ENCODE measurements at places on chromosomes 4 and X.

- DNase-seq: no peak
Measured at GRCh38 chr4:152436384-152436783, 99.5 kb downstream of the FBXW7 start.

DNA sequence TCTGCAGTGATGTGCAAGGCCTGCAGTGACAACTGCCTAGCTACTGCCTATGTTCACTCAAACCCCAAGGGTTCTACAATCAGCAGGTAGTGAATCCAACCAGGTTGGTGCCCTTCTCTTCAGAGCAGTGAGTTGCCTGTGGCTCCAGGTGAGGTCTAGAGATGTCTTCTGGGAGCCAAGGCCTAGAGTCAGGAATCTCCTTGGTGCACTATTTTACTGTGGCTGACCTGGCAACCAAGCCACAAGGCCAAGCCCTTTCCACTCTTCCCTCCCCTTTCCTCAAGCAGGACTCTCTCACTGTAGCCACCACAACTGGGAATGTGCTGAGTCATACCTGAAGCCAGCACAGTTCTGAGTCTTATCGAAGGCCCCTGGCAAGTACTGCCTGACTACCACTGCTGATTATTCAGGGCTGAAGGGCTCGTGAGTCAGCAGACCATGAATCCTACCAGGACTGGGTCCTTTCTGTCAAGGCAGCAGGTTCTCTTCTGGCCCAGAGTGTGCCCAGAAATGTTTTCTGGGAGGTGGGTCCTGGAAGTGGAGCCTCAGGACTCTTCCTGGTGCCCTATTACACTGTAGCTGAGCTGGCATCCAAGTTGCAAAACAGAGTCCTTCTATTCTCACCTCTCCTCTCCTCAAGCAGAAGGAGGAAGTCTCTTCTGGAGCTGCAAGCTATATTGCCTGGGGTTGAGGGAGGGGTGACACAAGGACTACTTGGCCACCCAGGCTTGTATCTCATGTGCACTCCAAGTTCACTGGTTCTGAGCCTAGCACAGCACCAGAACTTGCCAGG is 111.6 kb downstream of the BTC start:
- no peak for DNase-seq

DNA sequence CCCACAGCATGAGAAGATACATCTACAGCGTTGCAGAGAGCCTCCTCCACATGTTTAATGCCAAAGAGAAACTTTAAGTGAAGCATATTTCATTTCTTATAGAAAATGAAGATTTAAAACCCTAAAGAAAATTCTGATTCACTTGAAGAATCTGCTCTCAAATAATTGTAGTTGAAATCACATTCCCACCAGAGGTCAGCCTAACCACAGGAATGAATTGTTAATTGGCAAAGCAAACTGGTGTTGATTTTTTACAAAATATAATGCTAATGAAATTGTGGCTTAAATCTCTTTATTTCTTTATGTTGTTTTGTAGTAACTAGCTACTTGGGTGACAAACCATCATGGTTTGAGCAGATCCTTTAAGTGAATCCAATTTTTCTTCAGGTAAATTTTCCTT is 31.1 kb upstream of the WDR17 start:
- peak; percentile 78 for DNase-seq

GRCh38 chrX:15906041-15906943 is 51.7 kb upstream of the AP1S2 start:
- no peak for DNase-seq

DNA sequence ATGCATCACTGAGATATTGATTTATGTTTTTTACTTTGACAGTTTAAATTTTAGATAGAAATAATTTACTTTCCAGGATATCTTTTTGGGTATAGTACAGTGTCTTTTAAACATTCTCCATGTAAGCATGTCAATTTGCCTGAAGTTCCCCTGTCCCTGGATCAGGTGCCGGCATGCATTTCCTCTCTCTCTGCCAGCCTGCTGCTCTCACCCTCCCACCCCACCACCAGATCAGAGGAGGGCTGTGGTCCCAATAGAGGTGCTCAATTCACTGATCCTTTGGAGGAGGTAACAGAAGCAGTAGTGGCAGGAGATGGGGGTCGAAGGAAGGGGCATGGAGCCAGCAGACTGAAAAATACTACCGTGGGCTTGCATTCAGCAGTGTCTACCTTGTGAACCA is 28.3 kb upstream of the DSPP start:
- no peak for DNase-seq

DNA sequence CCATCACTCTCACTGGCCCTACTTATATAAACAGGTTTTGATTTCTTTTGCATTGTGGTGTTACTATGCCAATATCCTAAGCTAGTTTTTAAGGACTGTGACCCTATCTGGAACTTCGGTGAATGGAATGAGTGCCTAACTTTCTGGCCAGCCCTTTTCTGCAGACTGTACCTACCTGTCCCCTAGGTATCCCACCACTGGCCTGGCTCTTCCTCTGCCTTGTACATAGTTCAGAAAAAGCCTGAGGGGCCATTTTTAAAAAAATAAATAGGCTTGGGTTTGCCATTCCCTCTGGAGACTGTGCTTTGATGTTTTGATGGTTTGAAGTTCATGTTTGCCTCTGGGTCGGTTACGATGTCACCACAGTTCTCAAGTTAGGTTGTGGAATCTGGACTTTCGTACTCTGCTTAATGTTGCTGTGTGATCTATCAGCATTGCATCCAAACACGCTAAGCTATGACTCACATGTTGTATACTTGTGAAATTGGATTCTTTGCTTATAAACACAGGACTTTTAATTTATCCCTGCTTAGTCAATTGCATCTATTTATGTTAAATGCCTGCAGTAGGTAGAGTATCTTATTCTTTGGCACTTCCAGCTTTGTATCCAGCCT is 182.0 kb downstream of the ANKRD50 start:
- no peak for DNase-seq

- peak; percentile 77 for DNase-seq
Measured at GRCh38 chr4:2497931-2498330, 29.0 kb downstream of the RNF4 start.

DNA sequence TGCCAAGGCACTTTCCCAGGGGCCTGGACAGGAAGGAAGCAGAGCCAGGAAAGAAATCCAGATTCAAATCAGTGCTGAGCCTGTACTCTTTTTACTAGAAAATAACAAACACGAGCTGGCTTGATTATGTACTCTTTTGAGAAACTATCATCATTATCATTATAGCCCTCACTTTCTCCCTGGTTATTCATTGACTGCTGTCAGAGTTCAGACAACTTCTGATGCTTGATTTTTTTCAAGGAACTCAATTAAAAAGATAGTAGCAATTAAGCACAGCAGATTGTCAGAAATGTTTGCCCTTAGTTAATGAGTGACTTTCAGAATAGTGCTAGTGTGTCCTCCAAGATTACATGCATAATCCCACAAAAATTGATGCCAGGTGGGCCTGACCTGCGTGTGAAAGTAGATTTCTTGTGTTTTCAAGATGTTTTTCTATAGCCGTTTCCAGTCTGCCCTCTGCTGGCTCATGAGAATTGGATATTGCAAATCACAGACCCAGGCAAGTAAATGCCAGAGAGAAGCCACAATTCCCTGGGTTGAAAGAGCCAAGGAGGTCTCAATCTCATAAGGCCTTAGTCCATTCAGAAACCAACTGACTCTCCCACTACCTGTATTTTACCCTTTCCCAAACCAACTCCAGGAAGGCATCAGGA is 14.3 kb upstream of the PNPLA4 start:
- peak; percentile 13 for DNase-seq

DNA sequence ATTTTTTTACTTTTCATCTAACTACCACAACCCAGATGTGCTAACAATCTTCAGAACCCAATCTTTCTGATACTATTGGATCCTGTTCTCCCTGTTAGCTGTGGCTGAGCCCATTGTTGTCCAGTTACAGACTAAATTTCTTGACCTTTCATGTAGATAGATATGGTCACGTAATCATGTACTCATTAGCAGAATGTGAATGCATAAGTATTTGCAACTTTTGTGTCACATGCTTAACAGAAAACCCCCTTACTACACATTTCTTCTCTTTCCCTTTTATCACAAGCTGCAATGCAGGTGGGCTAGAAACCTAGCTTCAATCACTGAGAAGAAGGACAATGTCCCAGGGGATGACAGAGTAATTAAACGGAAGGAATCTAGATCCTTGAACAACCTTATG is 13.1 kb upstream of the FAM13A start:
- no peak for DNase-seq

- DNase-seq: no peak
Measured at GRCh38 chr4:10107111-10108091, 9.2 kb downstream of the WDR1 start.

GRCh38 chr4:140818433-140818832 is 62.2 kb upstream of the TBC1D9 start:
- DNase-seq: no peak

GRCh38 chr4:63937961-63938360 is 471.3 kb downstream of the TECRL start:
- no peak for DNase-seq

DNA sequence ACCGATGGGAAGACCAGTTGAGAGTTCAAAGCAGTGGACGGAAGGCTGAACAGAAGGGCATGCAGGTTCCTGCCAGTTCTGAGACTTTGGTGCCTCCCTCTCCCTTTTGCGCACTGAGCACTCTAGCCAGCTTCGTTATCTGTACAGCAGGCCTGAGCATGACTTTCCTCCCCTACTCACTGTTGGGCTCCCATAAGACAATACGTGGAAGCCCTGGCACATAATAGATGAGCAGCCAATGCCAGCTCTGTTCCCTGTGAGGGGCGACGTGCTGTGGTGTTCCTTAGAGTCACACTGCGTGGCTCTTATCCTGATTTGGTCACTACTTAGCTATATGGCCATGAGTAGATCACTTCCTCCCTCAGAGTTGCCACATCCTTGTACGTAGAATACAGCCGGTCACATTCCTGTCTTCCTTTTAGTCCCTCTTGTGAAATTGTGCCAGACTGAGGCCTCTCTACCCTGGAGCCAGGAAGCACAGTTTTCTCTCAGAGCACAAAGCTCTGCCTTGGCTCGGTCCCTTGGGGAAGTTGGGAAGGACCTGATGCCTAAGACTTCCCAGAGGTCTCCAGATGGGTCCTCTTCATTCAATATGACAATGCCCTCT is 160.4 kb upstream of the MAMLD1 start:
- DNase-seq: no peak

- DNase-seq: no peak
Measured at GRCh38 chr4:78121338-78121904, 64.3 kb downstream of the FRAS1 start.

GRCh38 chrX:118392716-118393115 is 46.8 kb downstream of the WDR44 start:
- no peak for DNase-seq

GRCh38 chr4:56371426-56372220 is 15.7 kb downstream of the AASDH start:
- no peak for DNase-seq

DNA sequence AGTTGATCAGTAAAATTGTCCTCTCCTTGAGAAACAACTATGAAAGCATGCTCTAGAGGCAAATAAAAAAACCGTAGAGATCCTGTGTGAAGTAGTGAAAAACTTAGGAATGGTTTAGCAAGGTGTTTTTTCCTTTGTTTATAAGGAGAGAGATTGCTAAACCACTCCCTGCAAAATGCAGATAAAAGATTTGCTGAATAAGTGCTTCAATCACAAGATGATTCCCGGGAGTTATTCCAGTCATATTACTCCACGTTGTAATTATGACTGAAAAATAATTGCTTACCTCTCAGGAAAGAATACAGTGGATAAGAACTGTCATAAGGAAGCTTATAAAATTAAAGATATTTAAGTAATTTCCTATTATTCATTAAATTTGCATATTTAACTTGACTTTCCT is 2.8 kb downstream of the GK start:
- no peak for DNase-seq

GRCh38 chr4:56971383-56971782 is 6.0 kb downstream of the NOA1 start:
- DNase-seq: no peak

- DNase-seq: no peak
Measured at GRCh38 chr4:185244763-185245162, 35.4 kb downstream of the SNX25 start.

- peak; percentile 70 for DNase-seq
Measured at GRCh38 chrX:64394874-64395567, at the start of gene MTMR8. Gene MTMR8, minus strand, starts transcription at chrX:64395452. Its CDS starts 89 bp downstream, at chrX:64395363.

DNA sequence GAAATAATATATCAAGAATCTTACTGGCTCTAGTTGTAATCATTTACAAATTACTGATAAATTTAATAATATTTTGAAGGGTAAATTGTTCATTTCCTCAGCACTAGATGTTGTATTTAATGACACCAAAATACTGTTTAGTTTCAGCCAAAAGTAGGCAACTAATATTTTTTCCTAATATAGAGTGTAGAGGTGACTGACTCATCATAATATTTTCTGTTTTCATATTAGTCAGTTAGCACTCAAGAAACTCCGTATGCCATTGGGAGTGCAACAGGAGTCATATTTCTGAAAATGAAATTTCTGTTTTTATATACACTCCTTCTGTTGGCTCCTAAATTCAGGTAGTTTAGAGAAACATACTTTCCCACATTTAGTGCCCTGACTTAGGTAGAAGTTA is 36.6 kb upstream of the PTPN13 start:
- no peak for DNase-seq

GRCh38 chr4:18051281-18051680 is 29.7 kb upstream of the LCORL start:
- DNase-seq: no peak

GRCh38 chr4:87707279-87707918 is 57.3 kb downstream of the DMP1 start:
- no peak for DNase-seq

GRCh38 chrX:37818031-37818430 is 29.3 kb downstream of the DYNLT3 start:
- DNase-seq: no peak

GRCh38 chr4:184061582-184061981 is 156.1 kb downstream of the ENPP6 start:
- DNase-seq: no peak

DNA sequence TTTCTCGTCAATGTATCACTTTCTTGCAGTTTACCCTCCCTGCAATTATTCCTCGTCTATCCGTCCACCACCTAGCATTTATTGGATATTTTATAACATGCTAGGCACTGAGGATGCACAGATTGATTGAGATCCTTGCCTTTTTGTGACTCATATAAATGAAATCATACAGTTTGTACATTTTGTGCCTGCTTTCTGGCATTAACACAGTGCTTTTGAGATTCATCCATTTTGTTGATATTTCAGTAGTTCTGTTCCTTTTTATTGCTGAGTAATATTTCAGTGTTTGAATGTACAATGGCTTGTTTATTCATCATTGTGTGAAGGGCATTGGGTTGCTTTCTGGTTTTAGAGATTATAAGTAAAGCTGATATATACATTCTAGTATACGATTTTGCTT is 841 bp downstream of the TBC1D19 start:
- peak; percentile 5 for DNase-seq
